Cardiac atrium fibroblast (primary cell): ENCODE measurements at places on chromosomes 1 and 21. TPM values are rescaled to one million over a fixed set of nuclear protein-coding genes. Genes with fewer than 3 reads are reported as not detected.

The AGO1 gene
- total RNA-seq = 7.6 and 16.2 TPM in 2 replicates

The RIPK4 gene
- total RNA-seq = 5.1 and 12.3 TPM in 2 replicates

The NPHS2 gene
- not detected in 2 replicates for total RNA-seq

The IER5 gene
- 10.0 and 13.9 TPM in 2 replicates for total RNA-seq

The TMEM269 gene
- not detected in 2 replicates for total RNA-seq

The KRTAP13-2 gene
- not detected in 2 replicates for total RNA-seq
